T-helper 2 cell (primary cell): ENCODE measurements at places on chromosomes 11 and 22.

- DNase-seq = no peak
These were observed 1491.7 kb upstream of the RAG2 start for GRCh38 chr11:38089726-38090125.

DNA sequence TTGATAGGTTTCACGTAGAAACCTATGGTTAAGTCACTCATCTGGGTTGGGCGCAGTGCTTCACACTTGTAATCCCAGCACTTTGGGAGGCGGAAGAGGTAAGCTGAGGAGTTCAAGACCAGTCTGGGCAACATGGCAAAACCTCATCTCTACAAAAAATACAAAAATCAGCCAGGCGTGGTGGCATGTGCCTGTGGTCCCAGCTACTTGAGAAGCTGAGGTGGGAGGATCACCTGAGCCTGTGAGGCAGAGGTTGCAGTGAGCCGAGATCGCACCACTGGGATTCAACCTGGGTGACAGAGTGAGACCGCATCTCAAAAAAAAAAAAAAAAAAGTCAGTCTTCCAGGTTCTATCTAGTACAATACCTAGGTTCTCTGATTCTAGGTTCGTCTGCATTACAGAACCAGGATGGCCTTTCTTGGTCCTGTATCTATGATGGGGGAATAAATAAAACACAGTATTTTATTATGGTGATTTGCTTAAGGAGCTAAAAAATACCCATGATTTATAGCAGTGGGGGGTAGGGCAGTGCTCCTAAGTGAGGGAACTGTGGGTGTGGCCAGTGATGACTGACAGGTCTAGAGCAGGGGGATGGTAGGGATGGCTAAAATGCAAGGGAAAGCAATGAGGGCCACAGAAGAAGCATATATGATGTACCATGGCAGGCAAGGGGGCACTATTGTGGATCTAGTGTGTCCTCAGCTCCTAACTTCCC, 65.5 kb upstream of the NUP160 start:
- DNase-seq = no peak

- DNase-seq = no peak
These were observed 38.0 kb downstream of the RTN4R start for GRCh38 chr22:20229916-20230775.

DNA sequence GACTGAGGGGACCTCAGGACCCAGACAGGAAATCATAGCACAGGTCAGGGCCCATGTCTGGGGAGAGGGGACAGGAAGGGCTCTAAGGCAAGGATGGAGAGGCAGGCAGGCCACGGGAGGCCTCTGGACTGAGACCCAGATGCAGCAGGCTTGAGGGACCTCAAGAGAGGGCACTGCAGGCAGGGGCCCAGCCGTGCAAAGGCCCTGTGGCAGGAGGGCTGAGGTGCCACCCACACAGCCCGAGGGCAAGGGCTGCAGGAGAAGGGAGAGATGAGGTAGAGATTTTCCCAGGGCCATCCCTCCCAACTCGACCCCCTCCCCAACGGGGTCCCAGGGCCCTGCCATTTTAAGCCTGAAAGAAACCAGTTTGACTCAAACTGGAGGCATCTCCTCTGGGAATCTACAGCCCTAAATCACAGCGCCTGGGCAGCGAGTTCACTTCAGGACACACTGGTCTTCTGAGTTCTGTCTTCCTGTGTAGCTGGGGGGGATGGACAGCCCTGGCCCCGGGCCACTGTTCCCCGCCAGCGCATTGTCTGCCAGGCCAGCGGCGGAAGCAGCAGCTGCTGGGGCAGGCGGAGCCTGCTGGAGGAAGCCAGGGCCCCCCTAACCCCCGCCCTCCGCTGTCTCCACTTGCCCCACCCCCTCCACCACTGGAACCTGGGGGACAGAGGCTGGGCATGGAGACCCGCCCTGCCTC, 20.3 kb upstream of the WNT7B start:
- DNase-seq = no peak

- DNase-seq = no peak
These were observed 65.8 kb downstream of the PACSIN2 start for GRCh38 chr22:42949159-42949558.

DNA sequence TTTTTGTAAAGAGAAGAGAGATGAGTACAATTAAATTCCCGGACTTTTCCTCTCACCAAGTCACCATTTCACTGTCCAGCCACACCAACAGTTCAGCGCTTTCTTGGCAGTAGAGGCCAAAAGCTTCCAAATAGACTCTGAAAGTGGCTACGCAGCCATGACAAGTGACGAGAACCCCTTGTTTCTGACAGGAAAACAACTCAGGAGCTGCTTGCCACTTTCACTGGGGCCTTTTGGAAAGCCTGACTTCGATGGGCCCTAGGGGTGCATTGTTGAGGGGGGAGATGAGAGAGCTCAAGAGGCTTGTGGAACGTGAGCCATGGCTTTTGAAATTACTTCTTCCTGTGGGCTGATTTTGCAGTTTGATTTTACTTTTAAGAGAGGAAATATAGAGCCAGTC, 422.1 kb upstream of the FAT3 start:
- no peak for DNase-seq

DNA sequence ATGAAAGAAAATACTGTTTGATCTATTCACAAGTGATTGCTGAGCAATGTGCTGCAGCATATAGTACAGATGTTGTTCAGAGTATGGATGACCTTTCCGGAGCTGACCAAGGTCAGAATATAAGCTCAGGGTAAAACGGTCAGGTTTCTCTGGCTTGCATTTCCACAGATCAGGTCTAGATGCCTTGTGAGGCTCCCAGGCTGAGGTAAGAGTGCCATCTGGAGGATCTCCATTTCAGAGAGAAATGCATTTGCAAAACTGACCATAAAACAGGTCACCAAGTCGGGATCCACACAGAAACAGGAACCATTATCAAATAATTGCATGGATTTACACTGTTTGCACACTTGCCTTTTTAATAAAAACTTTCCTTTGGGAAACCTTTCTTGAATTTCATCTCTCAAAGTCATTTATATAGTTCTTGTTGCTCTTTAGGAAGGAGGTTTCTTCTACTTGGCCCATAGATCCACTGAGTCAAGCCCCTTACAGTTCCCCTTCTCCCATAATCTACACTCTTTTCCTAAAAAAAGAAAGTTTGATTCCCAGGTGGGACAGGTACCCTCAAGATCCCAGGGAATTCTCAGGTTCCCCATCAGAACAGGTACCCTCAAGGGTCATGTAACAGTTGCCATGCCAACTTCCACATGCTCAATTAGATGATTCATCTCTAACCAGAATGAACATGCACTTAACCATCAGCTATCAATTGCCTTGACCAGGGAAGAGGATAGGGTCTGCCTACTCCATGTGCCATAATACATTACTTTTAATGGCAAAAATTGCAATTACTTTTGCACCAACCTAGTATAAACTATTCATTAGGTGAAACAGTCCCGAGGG, 25.0 kb upstream of the TMPRSS5 start:
- no peak for DNase-seq

DNA sequence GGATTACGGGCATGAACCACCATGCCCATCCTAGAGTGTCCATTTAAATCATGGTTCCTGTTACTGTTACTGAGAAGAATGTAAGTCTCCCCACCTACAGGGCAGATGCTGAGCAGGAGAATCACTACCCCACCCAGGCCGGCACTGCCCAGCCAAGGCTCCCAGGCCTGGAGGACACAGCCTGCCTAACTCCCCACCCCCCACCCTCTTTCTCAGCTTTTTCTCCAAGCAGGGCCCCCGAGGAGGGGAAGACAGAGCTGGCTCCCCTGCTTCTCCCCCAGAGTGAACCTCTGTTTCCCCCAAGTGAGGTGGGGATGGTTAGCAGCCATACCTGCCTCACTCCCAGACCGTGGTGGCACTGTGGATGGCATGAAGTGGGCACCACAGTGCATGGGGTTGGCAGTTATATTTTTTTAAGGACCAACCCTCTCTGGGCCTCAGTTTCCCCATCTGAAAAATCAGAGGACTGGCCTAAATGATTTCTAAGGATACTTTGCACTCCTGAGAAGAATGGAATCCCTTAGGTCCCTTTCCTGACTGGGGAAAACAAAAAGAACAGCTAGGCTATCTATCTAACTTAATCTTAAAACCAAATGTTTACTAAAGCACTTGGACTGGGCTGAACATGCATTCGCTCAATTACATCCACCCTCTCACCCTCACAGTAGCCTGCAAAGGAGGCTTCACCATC, 5.0 kb downstream of the CBX7 start:
- no peak for DNase-seq

DNA sequence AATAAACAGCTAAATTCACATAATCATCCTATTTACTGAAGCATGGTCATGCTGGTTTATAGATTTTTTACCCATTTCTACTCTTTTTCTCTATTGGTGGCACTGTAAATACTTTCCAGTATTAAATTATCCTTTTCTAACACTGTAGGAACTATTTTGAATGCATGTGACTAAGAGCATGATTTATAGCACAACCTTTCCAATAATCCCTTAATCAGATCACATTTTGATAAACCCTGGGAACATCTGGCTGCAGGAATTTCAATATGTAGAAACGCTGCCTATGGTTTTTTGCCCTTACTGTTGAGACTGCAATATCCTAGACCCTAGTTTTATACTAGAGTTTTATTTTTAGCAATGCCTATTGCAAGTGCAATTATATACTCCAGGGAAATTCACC, 10.7 kb downstream of the RAG1 start:
- DNase-seq = no peak

DNA sequence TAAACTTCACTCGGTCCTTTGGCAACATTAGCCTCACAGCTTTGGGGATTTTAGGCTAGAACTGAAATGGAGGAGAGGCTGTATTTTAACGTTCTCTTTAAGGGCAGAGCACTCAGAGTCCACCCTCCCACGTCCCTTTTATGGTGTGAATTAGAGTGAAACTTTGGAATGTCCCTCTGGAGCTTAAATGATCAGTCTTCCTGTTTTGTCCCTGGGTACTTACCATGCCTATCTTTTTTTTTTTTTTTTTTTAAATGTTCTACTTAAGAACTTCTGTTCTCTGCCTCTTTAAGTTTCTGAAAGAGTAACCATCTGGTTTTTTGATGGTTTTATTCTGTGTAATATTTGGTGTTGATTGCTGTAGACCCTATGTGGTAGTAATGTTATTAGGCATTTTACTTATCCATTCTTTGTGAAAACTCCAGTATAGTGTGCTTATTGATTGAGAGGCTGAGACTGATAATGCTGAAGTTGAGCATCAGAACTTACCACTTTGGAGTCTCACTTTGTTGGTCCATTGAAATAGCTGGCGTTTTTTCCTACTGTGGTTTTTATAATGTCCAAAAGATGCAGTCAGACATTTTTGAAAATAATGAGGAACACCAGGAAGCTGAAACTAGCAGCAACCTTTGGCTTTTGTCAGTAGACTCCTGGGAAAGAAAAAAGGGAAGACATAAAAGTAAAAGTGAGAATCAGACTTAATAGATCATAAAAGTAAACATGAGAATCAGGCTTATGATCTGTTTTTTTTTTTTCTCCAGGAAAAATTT, 11.6 kb downstream of the UVRAG start:
- no peak for DNase-seq

DNA sequence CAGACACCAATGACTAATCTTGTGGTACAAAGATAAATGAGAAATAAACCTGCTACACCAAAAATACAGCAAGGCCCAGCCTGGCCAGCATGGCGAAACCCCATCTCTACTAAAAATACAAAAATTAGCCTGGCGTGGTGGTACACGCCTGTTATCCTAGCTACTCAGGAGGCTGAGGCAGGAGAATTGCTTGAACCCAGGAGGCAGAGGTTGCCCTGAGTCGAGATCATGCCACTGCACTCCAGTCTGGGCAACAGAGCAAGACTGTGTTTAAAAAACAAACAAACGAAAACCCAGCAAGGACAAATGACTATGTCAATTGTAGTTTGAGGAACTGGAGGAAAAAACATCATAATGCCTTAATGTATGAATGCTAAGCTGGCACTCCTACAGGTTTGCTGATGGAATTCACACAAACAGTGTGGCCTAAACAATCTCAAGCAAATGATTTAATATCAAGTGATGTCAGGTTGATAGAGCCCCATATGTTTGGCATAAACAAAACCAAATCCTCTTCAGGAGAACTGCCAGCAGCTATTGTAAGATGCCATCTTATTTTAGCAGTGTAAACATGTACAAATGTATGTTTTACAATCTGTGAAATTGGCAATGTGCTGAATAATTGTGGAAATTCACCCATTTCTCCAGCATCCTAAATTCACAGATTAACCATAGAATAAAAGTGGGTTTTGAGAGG, 20.0 kb downstream of the MMP7 start:
- DNase-seq = no peak

GRCh38 chr11:122984186-122985011, 2.8 kb upstream of the BSX start:
- no peak for DNase-seq

- no peak for DNase-seq
These were observed 46.1 kb downstream of the MYEOV start for GRCh38 chr11:69339983-69340565.

GRCh38 chr11:74462009-74462408, 5.3 kb downstream of the KCNE3 start:
- no peak for DNase-seq

GRCh38 chr11:46338636-46338987, 8.7 kb upstream of the DGKZ start:
- no peak for DNase-seq

DNA sequence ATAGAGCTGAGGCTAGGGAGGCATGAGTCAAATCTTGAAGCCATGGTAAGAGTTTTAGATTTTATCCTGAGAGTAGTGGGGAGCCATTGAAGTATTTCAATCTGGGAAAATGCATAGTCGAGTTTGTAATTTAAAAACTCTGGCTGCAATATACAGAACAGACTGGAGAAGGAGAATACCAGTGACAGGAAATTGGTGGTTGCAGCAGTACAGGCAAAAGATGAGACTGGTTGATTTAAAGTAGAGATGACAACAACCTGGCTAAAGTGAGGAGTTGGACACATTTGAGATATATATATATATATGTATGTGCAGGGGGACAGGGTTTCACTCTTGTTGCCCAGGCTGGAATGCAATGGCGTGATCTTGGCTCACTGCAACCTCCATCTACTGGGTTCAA, 6.2 kb downstream of the HORMAD2 start:
- no peak for DNase-seq

- no peak for DNase-seq
These were observed 45.8 kb downstream of the ATG16L2 start for GRCh38 chr11:72860010-72860409.

DNA sequence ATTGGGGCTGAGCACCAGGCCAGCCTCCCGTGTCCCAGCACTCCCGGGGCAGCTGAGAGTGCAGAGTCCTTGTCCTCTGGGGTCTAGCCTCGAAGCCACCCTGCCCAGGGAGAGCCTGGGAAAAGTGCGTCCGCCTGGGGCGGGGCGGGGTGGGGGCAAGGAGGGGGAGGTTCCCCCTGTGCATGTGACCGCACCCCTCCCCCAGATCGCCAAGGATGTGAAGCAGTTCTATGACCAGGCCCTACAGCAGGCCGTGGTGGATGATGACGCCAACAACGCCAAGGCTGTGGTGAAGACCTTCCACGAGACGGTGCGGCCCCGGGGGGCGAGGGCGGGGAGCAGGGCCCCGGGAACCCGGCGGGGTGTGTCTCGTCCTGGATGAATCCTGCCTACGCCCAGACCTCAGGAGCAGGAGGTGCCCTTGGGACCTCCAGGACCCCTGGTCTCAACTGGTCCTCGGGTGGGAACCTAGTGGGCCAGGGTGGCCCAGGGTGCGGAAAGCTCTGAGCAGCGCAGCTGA, 5.3 kb upstream of the TSSC4 start:
- no peak for DNase-seq
